ENCODE measurements at places on chromosomes 7 and 10. TPM values are rescaled to one million over a fixed set of nuclear protein-coding genes. Genes with fewer than 3 reads are reported as not detected.

Gene SLC25A13
- 29.8 TPM for total RNA-seq

Gene BBIP1
- 18.1 TPM for total RNA-seq

DNA sequence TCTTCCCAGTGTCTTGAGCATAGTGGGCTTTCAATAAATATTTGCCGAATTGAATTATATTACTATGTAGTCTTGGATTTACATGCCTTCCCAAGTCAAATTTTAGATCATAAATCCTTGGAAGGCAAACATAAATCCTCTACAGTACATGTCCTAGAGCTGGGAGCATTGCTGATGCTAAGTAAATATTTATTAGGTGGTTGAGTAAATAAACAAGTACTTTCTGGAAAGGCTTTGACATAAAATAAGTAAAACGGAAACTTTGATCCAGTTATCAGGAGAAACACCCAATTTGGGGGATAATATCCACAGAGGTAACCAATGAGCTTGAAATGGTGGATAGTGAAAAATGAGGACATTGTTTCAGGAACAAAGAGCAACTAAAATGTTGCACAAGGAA lies 162.8 kb upstream of the SVIL start:
- no peak overlapping the region for H3K27ac ChIP-seq
- no peaks in the 10 kb centered on the region for H3K27me3 ChIP-seq
- H3K36me3 ChIP-seq: no peaks in the 10 kb centered on the region
- H3K4me1 ChIP-seq: no peaks in the 10 kb centered on the region
- no peak overlapping the region for H3K4me3 ChIP-seq

DNA sequence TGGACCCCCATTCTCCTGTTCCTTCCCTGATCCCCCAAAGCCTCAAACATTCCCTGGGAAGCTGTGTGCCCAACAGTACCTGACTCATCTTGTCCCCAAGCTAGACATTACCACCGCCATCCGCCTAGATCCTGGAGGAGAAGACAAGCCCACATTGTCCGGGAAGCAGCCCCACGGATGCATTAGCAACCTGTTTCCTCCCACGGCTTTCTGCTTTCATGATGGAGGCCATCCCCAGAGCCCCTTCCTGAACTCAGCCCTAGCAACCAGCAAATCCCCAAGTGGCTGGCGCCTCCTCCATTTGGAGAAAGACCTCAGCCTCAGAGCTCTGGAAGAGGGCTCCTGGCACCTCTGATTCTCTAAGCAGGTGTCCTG lies 2.3 kb upstream of the SLC29A3 start:
- H3K36me3 ChIP-seq: no peaks in the 10 kb centered on the region
- peaks cover 44% of the 10 kb centered on the region for H3K4me1 ChIP-seq
- no peak for DNase-seq
- H3K27me3 ChIP-seq: no peaks in the 10 kb centered on the region
- H3K27ac ChIP-seq: no peak overlapping the region
- no peak overlapping the region for H3K4me3 ChIP-seq

DNA sequence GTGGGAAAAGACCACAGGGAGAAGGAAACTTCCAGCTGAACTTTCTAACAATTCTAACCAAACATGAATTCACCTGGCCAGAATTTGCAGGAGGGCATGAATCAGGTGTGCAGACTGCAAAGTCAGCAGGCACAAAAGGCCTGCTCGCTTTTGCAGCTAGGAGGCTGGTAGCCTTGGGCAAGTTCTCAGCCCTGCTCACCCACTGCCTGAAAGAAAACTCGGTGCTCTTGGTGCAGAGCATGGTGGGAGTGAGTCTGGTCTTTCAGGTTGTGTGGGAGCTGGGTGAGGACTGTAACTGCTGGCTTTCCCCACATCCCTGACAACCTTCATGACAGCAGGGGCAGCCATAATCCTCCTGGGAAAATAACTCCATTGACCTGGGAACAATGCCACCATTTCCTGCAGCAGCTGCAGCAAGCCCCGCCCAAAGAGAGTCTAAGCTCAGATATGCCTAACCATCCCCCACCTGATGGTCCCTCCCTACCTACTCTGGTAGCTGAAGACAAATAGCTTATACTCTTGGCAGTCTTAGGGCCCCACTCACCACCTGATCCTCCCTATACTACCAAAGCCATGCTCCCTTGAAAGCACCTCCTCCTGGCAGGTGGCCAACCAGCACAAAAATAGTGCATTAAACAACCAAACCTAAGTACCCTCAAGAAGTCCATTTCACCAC lies 31.6 kb downstream of the ZNF117 start:
- H3K27ac ChIP-seq: no peak overlapping the region
- no peak for DNase-seq
- H3K27me3 ChIP-seq: no peaks in the 10 kb centered on the region
- H3K36me3 ChIP-seq: no peaks in the 10 kb centered on the region

- no peak overlapping the region for H3K4me3 ChIP-seq
- peaks cover 13% of the 10 kb centered on the region for H3K4me1 ChIP-seq
- no peak for DNase-seq
- H3K27ac ChIP-seq: no peak overlapping the region
- H3K27me3 ChIP-seq: no peaks in the 10 kb centered on the region
Measured at GRCh38 chr7:121046893-121047468, 58.5 kb downstream of the CPED1 start.

DNA sequence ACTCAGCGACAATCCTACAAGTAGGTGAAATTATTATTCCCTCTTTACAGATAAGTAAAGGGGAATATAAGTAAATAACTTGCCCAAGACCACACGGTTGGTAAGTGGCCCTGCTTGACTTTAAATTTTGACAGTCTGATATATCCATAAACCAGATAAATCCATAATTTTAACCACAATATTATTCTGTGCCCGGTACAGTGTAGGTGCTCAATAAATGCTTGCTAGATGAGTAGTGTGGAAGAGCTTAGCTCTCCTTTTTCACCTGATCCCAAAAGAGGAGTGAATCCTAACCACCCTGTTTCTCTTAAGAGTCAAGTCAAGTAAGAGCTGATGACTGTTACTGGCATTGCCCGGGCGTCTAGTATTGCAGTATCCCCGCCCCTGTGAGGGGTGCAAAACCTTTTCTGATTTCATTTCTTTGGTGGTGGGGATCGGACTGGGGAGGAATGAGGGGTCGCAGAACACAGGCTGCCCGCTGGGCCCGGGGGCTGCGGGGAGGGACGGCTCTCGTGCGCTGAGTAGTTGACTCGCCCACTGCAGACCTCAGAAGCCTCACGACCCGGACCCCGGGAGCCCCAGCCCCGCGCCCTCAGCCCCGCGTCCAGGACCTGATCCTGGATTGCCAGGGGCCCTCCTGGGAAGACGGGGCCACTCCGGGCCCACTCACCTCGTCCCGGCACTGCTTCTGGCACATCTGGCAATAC lies 490 bp downstream of the KIN start:
- no peaks in the 10 kb centered on the region for H3K27me3 ChIP-seq
- DNase-seq: peak; percentile 90
- H3K4me1 ChIP-seq: peaks cover 46% of the 10 kb centered on the region
- no peaks in the 10 kb centered on the region for H3K36me3 ChIP-seq

- H3K4me3 ChIP-seq: no peak overlapping the region
- H3K36me3 ChIP-seq: no peaks in the 10 kb centered on the region
- no peak overlapping the region for H3K27ac ChIP-seq
- peak; percentile 33 for DNase-seq
Measured at GRCh38 chr10:46534828-46535524, 21.5 kb downstream of the GPRIN2 start.

GRCh38 chr7:139043823-139044812 lies 8.3 kb upstream of the ZC3HAV1L start:
- H3K27ac ChIP-seq: peak overlapping the region; percentile 8
- no peak overlapping the region for H3K4me3 ChIP-seq
- no peaks in the 10 kb centered on the region for H3K27me3 ChIP-seq
- DNase-seq: no peak
- peaks cover 9% of the 10 kb centered on the region for H3K4me1 ChIP-seq

- DNase-seq: no peak
- no peak overlapping the region for H3K4me3 ChIP-seq
- no peaks in the 10 kb centered on the region for H3K27me3 ChIP-seq
- H3K36me3 ChIP-seq: no peaks in the 10 kb centered on the region
Measured at GRCh38 chr10:60760711-60761210, 17.5 kb upstream of the CDK1 start.

GRCh38 chr10:31315453-31315852 lies 3.6 kb upstream of the ZEB1 start:
- no peak overlapping the region for H3K27ac ChIP-seq
- peaks cover 1% of the 10 kb centered on the region for H3K4me1 ChIP-seq
- no peak for DNase-seq
- H3K4me3 ChIP-seq: no peak overlapping the region
- no peaks in the 10 kb centered on the region for H3K27me3 ChIP-seq
- no peaks in the 10 kb centered on the region for H3K36me3 ChIP-seq

DNA sequence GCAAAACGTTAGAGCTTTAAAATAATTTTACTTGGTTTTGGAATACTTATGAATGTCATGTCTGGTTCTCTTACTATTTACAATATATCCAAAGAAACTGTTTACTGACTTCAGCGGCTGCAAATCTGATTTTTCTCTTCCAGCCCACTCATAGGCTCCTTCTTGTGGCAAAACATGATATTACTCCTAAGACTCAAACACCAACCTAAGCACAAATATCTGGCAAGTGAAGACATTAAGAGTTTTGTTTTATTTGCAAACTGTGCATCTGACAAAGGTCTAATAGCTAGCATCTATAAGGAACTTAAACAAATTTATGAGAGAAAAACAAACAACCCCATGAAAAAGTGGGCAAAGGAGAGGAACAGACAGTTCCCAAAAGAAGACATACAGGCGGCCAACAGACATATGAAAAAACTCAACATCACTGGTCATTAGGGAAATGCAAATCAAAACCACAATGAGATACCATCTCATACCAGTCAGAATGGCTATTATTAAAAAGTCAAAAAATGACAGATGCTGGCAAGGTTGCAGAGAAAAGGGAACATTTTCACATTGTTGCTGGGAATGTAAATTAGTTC lies 20.3 kb upstream of the GJC3 start:
- no peaks in the 10 kb centered on the region for H3K4me1 ChIP-seq
- H3K27ac ChIP-seq: no peak overlapping the region
- H3K4me3 ChIP-seq: no peak overlapping the region
- no peaks in the 10 kb centered on the region for H3K36me3 ChIP-seq
- H3K27me3 ChIP-seq: no peaks in the 10 kb centered on the region

DNA sequence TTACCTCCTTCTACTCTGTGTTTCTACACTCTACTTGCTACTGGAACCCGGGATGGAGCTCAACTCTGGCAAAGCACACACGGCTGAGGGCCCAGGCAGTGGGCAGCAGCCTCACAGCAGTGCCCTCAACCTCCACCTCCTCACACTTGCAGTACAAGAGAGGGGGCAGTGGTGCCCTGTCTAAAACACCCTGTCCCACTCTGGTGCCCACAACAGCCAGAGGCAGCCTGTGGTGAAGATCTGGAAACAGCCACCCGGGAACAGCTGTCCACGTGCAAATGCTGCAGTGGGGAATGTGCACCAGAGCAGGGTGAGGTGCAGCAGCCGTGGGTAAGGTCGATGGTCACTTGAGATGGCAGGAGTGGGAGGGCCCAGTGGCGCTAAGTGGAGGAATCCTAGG lies 13.7 kb downstream of the MAT1A start:
- H3K36me3 ChIP-seq: no peaks in the 10 kb centered on the region
- H3K27me3 ChIP-seq: no peaks in the 10 kb centered on the region
- H3K27ac ChIP-seq: no peak overlapping the region
- DNase-seq: no peak

- H3K36me3 ChIP-seq: no peaks in the 10 kb centered on the region
- no peaks in the 10 kb centered on the region for H3K27me3 ChIP-seq
- H3K27ac ChIP-seq: no peak overlapping the region
- DNase-seq: no peak
Measured at GRCh38 chr7:4210821-4211220, 471.3 kb upstream of the FOXK1 start.

DNA sequence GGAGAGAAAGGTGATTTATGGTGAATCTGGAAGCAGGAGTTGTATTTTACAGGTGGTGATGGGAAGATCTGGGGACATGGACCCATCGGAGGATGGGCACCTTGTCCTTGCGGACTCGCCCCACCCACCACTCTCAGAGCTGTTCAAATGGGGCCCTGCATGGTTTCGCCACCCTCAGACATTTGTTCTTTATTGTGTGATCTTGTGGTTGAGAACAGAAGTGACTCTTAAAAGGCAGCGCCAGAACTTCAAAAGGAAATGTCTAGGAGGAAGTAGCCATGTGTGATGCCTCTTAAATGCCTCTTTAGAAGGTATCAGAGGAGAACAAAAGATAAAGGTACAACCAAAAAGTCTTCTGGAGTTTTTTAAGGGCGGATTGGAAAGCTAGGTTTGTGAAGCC lies 205.7 kb downstream of the KIAA1217 start:
- no peak for DNase-seq
- no peaks in the 10 kb centered on the region for H3K27me3 ChIP-seq

DNA sequence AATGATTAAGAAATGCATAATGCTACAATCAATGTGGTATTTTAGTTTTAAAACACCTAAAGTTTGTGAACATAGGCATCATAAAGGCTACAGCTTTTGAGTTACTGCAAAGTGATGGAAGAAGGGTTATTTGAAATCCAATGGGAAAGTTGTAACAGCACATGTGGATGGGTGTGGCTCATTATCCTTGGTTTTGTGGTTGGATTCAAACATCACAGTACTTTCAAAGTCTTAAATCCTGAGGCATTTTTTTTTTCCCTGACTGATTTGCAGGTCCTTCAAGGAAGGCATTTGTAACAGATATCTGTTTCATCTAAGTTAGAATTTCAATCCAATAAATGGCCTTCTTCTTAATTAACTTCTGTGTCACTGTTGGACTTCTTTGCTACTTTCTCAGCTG lies 9.8 kb upstream of the SHTN1 start:
- H3K36me3 ChIP-seq: no peaks in the 10 kb centered on the region
- no peak overlapping the region for H3K27ac ChIP-seq
- no peaks in the 10 kb centered on the region for H3K27me3 ChIP-seq
- no peak overlapping the region for H3K4me3 ChIP-seq

GRCh38 chr10:63346015-63346441 lies 119.7 kb downstream of the JMJD1C start:
- no peaks in the 10 kb centered on the region for H3K27me3 ChIP-seq
- H3K36me3 ChIP-seq: no peaks in the 10 kb centered on the region
- H3K4me3 ChIP-seq: no peak overlapping the region
- H3K4me1 ChIP-seq: no peaks in the 10 kb centered on the region

DNA sequence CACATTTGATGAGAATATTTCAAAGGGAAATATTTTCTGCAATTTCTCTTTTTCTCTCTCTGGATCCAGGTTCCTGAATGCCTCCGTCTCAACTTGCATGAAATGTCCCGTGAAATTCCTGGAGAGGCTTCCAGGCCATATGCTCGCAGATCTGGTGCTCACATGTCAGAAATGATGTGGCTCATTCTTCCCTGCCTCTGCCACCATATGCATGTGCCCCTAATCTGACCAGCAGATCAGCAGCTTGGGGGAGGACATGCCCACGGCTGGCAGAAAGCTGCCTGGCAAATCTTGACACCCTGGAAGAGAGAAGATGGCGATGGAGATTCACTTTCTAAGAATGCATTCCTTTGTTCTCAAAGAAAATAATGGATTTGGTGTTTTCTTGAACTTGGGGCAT lies 490.7 kb downstream of the RPS24 start:
- no peak for DNase-seq
- H3K4me1 ChIP-seq: no peaks in the 10 kb centered on the region
- H3K36me3 ChIP-seq: no peaks in the 10 kb centered on the region
- H3K4me3 ChIP-seq: no peak overlapping the region
- no peaks in the 10 kb centered on the region for H3K27me3 ChIP-seq

GRCh38 chr10:5732141-5732540 lies 47.5 kb downstream of the TASOR2 start:
- H3K36me3 ChIP-seq: peaks cover 56% of the 10 kb centered on the region
- no peaks in the 10 kb centered on the region for H3K4me1 ChIP-seq
- no peak for DNase-seq
- H3K4me3 ChIP-seq: no peak overlapping the region
- H3K27ac ChIP-seq: no peak overlapping the region

- no peak for DNase-seq
- peaks cover 12% of the 10 kb centered on the region for H3K4me1 ChIP-seq
- no peak overlapping the region for H3K27ac ChIP-seq
- no peaks in the 10 kb centered on the region for H3K36me3 ChIP-seq
- H3K27me3 ChIP-seq: no peaks in the 10 kb centered on the region
Measured at GRCh38 chr10:44880090-44880715, 30.9 kb upstream of the TMEM72 start.

Measured in upper lobe of left lung (tissue), 6 donors.